ENCODE measurements at places on chromosomes 16 and 17. TPM values are rescaled to one million over a fixed set of nuclear protein-coding genes. Genes with fewer than 3 reads are reported as not detected.

The TNFSF12 gene
- 5.1 TPM for polyA plus RNA-seq

The SLC47A2 gene
- not detected for polyA plus RNA-seq

- DNase-seq = no peak
Observed at GRCh38 chr16:75298267-75298666, 46.8 kb upstream of the BCAR1 start.

The RNF222 gene
- polyA plus RNA-seq = not detected
